ENCODE measurements at places on chromosomes 3 and 15.

DNA sequence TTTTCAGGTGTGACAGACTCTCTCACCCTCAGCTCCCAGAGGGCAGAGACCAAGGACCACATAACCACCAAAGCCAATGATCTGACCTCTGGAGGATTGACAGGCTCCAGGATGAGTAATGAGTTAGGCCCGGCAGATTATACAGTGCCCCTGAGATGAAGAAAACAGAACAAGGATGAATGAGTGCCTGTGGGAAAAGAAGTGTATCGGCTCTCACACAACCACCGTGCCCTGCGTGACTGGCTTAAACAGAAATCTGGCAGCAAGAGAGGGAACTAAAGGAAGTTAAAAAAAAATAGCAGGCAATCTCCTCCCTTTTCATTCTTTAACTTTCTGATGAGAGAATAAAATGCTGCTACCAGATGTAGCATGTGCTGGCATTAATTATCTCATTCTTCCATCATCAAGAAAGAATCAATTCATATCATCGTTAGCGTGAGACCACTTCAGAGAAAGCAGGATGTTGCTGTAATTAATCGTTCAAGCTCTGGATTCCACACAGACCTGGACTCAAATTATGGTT, 227.5 kb upstream of the COL8A1 start:
- DNase-seq: no peak

- no peak for DNase-seq
These were observed 13.6 kb downstream of the TMOD3 start for GRCh38 chr15:51842852-51843737.

GRCh38 chr15:80041494-80042253, 17.8 kb upstream of the ZFAND6 start:
- no peak for DNase-seq

DNA sequence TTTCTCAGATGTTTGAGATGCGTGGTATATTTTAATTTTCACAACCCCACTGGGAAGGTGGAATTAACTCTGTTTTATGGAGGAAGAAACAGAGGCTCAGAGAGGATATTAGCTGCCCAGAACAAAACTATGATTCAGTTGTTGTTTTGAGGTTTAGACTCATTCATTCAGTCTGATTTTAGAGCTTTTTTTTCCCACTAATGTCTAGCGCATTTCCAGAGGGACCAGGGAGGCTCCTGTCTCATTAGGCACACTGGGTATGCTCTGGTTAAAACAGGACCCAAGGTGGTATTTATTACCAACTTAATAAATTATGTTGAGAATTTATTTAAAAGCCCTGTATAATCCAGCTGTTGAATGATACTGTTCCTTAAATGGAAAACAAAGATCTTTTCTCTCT, 272.0 kb upstream of the RGMA start:
- DNase-seq: no peak

DNA sequence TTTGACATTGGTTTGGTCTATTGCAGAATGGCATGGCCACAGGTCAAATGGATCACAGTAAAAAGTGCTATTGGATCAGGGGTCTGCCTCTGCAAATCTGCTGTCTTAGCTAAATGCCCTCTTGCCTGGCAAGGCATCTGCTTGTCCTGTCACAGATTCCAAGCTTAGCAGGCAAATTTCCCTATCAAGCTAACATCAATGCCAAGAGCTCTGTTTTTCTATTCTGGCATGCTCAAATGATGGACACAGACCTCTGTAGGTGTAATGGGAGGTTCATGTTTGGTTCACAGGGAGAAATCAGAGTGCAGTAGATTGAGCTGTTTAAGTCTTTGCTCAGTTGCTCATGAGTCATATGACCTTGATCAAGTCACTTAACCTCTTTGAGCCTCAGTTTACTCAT, 54.8 kb upstream of the CPB1 start:
- no peak for DNase-seq

DNA sequence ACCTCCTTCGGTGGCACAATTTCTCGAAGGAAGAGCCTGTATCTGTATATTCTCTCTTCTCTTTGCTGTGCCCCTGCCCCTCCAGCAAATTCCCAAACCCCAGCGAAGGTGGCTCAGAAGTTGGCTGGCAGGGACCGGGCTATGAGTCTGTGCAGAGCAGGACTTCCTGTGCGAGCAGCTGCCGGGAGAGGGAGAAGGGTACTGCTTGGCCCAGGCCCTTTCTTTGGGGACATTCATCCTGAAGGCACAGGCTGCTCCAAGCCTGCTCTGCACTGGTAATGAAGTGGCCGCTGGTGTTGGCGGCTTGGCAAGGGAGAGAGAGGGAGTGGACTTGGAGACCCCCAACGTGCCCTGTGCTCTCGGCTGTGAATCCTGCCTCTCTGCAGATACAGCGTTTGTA, 1.5 kb downstream of the SLC6A11 start:
- DNase-seq: no peak

GRCh38 chr3:18558507-18558906, 133.4 kb upstream of the SATB1 start:
- no peak for DNase-seq

DNA sequence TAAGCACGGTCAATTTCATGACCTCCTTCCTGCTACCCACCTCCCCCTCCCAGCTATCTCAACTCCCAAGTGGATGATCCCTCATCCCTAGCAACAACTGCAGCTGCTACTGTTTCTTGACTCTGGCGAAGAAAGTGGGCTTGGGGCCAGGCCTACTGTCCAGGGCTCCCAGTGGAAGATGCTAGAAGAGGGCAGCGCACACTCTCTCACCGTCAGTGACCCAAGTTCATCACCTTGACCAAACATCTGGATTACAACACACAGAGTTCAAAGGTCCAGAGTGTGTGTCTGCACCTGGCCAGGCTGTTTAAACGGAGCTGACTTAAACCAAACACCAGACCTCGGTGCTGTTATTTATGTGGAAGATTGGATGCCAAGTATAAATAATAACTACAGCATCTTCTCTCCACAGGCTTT, 385.6 kb downstream of the SHQ1 start:
- no peak for DNase-seq

GRCh38 chr15:33612721-33613304, 302.0 kb downstream of the RYR3 start:
- no peak for DNase-seq

DNA sequence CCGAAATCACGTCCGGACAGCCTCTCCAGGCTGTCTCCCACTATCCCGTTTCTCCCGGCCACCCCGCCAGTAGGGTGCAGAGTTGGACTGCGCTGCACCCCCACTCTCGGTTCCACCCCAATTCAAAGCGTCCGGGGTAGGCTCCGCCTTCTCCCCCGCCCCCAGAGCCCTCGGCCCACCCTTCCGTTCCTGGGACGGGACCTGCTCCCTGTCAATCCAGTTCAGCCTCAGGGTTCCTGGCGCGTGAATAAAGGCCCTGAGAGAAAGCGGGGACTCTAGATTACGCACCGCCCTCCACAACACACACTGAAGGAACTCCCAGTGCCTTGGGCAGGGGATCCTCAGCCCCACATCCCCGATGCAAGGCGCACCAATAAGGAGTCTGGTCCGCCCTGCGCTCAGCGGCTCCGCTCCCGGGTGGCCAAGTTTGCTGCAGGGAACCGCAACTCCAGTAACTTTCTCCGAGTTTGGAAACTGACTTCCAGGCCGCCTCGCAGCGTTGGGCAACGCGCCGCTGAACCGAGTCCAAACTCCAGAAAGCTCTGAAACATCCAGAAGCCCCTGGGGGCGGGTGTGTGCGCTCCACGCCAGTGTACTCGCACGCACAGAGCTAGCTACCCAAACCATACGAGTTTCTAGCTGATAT, 1.9 kb downstream of the ADAMTS9 start:
- no peak for DNase-seq

DNA sequence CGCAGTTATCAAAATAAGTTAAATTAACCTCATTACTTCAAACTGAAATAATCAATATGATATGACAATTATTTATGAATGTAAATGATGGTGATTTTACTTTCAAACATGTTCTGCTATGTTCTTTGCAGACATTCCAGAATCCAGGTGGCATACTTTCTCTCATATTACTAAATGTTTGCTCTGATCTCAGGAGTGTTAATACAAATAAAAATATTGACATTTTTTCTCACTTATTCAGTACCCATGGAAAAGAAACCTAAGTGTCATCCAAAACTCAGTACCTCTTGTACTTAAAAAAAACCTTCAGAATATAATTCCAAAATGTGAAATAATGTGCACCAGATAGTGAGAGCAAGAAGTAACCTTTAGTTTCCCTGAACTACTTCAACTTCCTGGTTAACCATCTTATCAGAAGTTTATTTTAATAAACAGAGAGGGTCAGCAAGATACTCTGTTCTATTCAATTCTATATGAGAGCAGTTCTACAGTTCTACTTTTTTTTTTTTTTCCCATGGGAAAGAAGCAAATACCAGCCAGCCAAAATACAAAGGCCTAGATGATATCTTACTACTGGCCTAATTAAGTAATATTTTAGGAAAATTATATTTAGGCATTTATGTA, 494.1 kb downstream of the MECOM start:
- no peak for DNase-seq

All from stimulated activated CD4-positive, alpha-beta T cell treated with anti-CD3 and anti-CD28 coated beads, TNF-alpha, amount 100 ng/mL, for 4 hours (primary cell).